ENCODE measurements at places on chromosomes 6 and 20.

DNA sequence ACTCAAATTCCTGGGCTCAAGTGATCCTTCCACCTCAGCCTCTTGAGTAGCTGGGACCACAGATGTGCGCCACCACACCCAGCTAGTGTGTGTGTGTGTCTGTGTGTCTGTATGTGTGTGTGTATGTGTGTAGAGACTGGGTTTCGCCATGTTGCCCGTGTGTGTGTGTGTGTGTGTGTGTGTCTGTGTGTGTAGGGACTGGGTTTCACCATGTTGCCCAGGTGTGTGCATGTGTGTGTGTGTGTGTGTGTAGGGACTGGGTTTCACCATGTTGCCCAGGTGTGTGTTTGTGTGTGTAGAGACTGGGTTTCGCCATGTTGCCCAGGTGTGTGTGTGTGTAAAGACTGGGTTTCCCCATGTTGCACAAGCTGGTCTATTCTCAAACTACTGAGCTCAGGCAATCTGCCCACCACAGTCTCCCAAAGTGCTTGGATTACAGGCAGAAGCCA, 28.3 kb downstream of the CDK5RAP1 start:
- H3K4me3 ChIP-seq: no peak overlapping the region
- no peak overlapping the region for H3K27ac ChIP-seq
- H3K36me3 ChIP-seq: peaks cover 38% of the 10 kb centered on the region
- no peak for DNase-seq

DNA sequence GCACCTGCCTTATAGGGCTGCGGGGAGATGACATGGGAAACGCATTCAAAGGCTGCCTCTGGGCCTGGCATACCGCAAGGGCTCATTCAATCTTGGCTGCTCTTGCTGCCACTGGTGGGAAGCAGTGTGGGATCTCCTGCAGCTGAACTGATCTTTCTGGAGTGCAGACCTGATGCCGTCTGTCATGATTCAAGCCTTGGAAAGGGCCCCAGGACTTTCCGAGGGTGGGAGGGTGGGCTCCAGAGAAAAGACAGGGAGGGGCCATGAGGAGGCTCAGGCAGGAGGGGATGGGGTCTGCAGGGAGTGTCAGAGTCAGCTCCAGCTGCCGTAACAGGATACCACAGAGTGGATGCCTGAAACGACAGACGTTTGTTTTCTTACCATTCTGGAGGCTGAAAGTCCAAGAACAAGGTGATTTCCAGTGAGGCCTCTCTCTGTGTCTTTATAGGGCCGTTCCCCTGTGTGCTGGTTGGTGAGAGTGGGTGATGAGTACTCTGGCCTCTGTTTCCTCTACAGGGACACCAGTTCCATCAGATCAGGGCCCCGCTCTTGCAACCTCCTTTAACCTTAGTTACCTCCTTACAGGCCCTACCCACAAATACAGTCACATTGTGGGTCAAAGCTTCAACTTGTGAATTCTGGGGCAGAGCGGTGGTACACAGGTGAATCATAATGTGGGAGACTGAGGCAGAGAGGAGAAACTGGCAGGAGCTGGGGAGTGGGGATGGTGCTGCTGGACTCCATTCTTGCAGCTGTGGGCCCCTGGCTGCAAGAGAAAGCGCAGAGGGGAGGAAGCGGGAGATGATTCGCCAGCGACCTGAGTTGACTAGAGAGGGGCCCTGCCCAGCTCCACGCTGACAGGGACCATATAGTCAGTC, 148.4 kb downstream of the SYCP2 start:
- no peak overlapping the region for H3K4me3 ChIP-seq
- H3K36me3 ChIP-seq: no peaks in the 10 kb centered on the region
- DNase-seq: no peak
- peaks cover 49% of the 10 kb centered on the region for H3K27me3 ChIP-seq
- H3K4me1 ChIP-seq: no peaks in the 10 kb centered on the region

DNA sequence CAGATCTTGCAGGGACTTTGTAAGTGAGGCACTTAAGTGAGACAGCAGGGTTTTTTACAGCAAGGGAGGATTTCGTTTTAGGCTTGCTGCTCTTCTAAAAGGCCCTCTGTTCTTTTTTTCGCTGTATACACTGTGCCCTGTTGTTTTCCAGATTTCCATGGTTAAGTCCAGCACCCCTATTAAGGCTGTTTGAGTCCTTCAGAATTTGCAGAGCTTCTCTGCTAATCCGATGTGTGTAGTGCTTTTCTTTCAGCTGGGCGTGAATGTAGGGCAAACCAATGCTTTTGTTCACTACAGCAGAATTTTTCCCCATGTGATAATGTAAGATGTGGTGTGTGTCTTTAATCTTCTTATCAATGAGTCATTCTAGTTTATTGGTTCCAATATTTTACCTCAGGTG, 200.5 kb upstream of the RREB1 start:
- no peaks in the 10 kb centered on the region for H3K36me3 ChIP-seq
- peaks cover 5% of the 10 kb centered on the region for H3K27me3 ChIP-seq
- no peak for DNase-seq
- peaks cover 11% of the 10 kb centered on the region for H3K4me1 ChIP-seq
- H3K27ac ChIP-seq: no peak overlapping the region
- no peak overlapping the region for H3K4me3 ChIP-seq

DNA sequence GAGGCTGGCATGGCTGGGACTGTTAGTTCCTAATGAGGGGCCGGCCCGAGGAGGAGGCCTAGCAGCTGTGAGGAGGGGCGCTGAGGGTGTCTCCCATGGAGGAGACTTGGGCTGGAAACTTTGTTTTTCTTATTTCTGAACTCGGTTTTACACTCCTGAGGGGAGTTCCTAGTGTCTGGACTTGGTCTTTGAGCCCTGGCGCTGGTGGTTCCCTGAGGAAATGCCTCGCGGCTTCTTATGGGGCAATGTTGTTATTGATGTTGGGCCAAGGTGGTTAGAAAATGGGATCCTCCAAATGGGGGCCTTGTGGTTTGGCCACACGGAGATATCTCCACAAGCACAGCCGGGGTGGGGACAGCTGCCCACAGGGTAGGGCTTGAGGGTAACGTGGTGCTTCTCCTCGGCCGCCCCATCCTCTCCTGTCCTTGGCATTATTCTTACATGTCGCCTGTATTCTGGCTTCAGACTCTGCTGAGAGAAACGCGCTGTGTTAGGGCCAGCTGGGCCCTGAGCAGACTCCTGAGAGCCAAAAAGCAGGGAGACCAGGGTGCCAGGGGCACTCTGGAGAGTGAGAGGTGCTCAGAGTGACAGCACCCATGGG, 136.9 kb downstream of the FOXO3 start:
- no peaks in the 10 kb centered on the region for H3K27me3 ChIP-seq
- peak overlapping the region; percentile 34 for H3K27ac ChIP-seq
- H3K36me3 ChIP-seq: peaks cover 23% of the 10 kb centered on the region
- H3K4me3 ChIP-seq: no peak overlapping the region

DNA sequence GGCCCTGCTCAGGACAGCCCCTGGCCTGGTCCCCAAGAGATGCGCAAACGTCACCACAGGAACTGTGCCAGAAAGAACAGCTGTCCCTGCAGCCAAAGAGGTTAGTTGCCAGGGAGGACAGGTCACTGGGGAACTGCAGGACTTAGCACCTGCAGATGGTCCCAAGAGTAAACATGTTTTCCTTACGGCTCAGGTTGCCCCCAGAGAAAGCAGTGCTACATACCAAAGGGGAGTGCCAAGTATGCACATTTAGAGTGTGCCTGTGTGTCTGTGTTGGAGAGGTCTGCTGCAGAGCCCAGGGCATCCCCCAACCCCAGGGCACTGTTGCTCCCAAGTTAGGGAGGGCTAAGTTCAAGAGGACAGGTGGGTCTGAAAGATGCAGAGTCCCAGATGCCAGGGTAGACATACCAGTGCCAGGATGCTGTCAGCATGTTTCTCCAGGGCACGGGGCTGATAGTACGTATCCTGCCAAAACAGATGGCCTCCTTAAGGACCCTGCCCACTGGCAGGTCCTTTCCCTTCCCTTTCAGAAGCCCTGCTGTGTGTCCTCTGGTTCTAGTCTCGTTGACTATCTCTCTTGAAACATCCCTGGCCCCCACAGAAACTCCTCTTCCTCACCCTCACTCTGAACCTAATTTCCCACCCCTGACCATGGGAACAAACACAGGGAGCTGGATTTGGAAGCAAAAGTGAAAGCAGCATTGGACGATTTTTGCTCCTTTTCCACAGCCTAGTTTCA, 1.3 kb downstream of the ABHD16A start:
- H3K4me3 ChIP-seq: peak overlapping the region; percentile 97
- peaks cover 6% of the 10 kb centered on the region for H3K36me3 ChIP-seq
- no peaks in the 10 kb centered on the region for H3K27me3 ChIP-seq
- no peak for DNase-seq
- H3K27ac ChIP-seq: peak overlapping the region; percentile 99
- H3K4me1 ChIP-seq: peaks cover 26% of the 10 kb centered on the region

GRCh38 chr6:129153257-129153656, 270.3 kb downstream of the LAMA2 start:
- no peak overlapping the region for H3K27ac ChIP-seq
- DNase-seq: no peak
- peaks cover 9% of the 10 kb centered on the region for H3K4me1 ChIP-seq
- H3K27me3 ChIP-seq: no peaks in the 10 kb centered on the region

- no peak for DNase-seq
- H3K27ac ChIP-seq: no peak overlapping the region
- no peak overlapping the region for H3K4me3 ChIP-seq
- peaks cover 1% of the 10 kb centered on the region for H3K4me1 ChIP-seq
- no peaks in the 10 kb centered on the region for H3K36me3 ChIP-seq
Observed at GRCh38 chr20:889106-889505, 27.0 kb downstream of the ANGPT4 start.

DNA sequence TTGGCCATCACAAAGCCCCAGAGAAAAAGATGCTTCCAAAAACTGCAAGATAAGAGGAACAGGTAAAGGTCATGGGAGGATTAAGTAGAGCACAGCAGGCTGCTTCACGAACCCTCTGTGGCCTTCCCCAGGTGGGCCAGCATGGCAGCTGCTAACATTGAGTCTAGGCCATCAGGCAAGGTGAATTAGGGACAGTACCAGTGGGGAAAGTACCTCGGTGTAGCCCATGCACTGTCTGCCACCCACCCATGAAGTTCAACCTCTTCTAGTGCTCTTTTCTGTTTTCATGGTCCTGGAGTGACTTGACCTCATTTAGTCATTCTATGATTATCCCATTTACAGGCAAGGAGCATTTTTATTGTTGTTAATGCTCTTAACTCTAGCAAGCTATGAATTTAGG, 108.6 kb upstream of the DUSP22 start:
- H3K27me3 ChIP-seq: peaks cover 8% of the 10 kb centered on the region
- H3K4me3 ChIP-seq: no peak overlapping the region
- no peak overlapping the region for H3K27ac ChIP-seq
- DNase-seq: no peak

DNA sequence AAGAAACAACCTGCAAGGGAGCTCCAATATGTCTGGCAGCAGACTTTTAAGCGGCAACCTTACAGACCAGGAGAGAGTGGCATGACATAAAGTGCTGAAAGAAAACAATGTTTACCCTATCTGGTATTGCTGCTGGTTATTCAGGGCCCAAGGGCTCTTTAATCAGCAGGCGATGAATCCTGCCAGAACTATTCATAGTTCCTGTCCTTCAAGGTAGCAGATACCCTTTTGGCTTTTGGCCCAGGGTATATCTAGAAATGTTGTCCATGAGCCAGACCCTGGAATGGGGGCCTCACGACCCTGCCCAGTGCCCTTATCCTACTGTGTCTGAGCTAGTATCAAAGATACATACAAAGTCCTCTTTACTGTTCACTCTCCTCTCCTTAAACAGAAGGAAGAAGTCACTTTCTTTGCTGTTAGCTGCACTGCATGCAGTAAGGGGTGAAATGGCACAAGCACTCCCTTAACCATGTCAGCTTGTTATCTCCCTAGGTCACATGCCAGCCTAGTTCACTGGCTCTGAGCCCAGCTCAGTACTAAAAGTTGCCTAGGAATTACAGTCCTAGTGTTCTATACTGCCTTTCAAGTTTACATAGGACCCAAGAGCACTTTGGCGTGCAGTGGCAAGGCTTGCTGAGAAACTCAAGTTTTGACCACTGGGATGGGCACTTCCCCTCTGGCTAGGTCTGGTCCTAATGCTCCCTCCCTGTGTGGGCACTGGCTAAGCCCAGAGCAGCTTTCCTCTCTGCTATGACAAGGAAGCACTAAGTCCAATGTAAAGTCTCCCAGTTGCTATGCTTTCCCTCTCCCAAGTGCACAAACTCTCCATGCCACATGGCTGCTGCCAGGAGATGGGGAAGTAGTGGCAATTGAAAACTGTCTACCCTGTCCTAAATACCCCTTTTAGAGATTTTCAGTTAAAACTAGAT, 122.0 kb downstream of the HTR1B start:
- DNase-seq: no peak
- H3K27me3 ChIP-seq: no peaks in the 10 kb centered on the region
- no peaks in the 10 kb centered on the region for H3K4me1 ChIP-seq

DNA sequence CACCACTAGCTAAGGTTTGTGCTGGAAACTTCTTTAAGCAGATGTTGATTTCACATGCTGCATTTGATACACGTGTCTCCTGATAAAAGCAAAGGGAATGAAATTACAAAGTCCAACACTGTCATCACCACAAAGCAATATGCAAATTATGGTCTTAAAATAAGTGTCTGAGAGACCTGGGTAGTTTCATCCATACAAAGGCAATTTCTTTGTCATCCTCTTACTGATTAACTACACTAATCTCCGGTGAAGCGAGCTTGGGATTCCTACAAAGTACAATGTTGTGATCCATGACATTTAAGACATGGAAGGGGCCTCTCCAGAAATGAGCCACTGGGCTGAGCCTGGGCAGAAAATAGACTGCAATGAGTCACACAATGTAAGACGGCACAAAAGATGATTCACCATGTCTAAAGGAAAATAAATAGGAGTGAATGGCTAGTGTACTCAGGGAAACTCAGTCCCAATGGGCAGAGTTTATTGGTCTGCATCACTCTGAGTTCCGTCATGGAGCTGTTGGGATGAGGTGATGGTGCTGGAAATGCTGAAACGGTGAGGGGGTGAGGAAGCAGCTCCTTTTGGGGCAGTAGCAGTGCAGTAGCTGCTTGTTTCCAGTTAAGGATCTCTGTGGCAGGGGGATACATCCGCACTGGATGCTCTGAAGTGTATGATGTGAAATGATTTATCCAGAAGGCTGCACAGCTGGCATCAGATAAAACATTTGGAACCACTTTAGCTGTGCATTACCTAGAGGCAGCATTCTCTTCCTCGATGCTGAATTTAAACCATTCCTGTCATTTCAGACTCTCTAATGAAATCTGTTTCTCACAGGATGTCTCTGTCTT, 103.3 kb downstream of the IBTK start:
- no peak overlapping the region for H3K4me3 ChIP-seq
- no peaks in the 10 kb centered on the region for H3K27me3 ChIP-seq
- DNase-seq: no peak
- H3K4me1 ChIP-seq: peaks cover 21% of the 10 kb centered on the region
- no peaks in the 10 kb centered on the region for H3K36me3 ChIP-seq

DNA sequence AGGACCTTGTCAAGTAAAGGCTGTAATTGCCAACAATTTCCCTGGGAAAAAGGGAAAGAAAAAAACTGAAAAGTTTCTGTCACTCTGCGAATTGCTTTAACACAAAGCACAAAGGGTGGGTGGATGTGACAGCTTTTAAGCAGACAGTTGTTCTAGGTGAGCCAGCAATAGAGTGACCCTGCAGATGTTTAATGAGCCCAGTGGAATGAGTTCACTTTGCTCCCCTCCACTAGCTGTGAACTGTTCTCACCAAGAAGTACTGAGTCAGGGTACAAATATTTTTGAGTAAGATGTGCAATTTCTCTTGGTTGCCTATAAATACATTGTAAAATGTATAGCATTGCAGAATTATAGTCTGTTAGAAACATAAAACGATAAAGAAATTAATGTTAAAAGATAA, 26.2 kb upstream of the LRRC1 start:
- H3K36me3 ChIP-seq: peaks cover 30% of the 10 kb centered on the region
- DNase-seq: no peak
- no peaks in the 10 kb centered on the region for H3K27me3 ChIP-seq
- H3K4me3 ChIP-seq: no peak overlapping the region

- H3K27ac ChIP-seq: no peak overlapping the region
- H3K36me3 ChIP-seq: no peaks in the 10 kb centered on the region
- DNase-seq: no peak
- no peaks in the 10 kb centered on the region for H3K27me3 ChIP-seq
- H3K4me3 ChIP-seq: no peak overlapping the region
Observed at GRCh38 chr20:16537025-16537665, 36.1 kb downstream of the KIF16B start.
